ENCODE measurements at places on chromosomes 6 and 20. TPM values are rescaled to one million over a fixed set of nuclear protein-coding genes. Genes with fewer than 3 reads are reported as not detected.

Gene HBS1L
- total RNA-seq: 149 TPM

Gene PTGIS
- 31.3 TPM for total RNA-seq

Gene CD40
- 14.0 TPM for total RNA-seq

Gene ARMC12
- 1.0 TPM for total RNA-seq

Gene UCKL1
- total RNA-seq: 10.8 TPM

Gene KCNB1
- 0.97 TPM for total RNA-seq

Gene PACSIN1
- total RNA-seq: 0.41 TPM

Gene NOX3
- total RNA-seq: not detected

Gene RFX6
- total RNA-seq: not detected

Gene TRAPPC3L
- not detected for total RNA-seq

Gene RCAN2
- total RNA-seq: 6.7 TPM

DNA sequence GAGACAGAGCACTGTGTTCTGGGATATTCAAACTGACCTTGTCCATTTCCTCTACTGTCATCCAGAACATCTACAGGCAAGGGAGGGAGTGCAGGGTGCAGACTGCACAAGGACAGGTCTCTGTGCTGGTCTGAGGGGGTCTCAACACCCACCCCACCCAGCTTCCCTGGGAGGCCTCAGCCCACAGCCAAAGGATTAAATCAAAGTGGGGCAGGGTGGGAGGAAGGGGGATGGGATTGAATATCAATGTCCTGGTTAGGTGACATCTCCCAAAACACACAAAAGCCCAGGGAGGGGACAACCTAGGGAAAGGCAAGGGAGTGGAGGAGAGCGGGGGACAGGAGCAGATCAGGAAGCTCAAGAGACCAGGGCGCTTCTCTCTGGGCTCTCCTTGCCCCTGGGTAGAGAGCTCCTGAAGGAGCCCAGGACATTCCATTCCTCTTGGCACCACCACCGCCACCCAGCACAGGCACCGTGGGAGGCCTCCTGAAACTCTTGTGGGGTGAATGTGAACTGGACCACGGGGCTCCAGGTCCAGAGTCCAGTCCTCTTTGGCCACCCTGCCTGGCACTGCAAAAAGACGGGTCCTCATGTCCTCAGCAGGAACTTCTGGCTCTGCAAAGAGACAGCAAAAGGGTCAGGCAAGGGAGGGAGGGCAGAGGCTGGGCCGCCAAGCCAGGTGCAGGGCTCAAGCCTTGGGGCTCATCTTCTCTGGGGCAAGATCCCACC, 73.9 kb downstream of the JPH2 start:
- DNase-seq: no peak

GRCh38 chr6:145147981-145148749, 587.2 kb downstream of the EPM2A start:
- no peak for DNase-seq

- no peak for DNase-seq
These were observed 4.2 kb upstream of the ZDHHC14 start for GRCh38 chr6:157376706-157377230.

GRCh38 chr6:135281227-135281626, 100.1 kb downstream of the MYB start:
- no peak for DNase-seq

- DNase-seq: no peak
These were observed 124.8 kb downstream of the AHI1 start for GRCh38 chr6:135372758-135373157.

DNA sequence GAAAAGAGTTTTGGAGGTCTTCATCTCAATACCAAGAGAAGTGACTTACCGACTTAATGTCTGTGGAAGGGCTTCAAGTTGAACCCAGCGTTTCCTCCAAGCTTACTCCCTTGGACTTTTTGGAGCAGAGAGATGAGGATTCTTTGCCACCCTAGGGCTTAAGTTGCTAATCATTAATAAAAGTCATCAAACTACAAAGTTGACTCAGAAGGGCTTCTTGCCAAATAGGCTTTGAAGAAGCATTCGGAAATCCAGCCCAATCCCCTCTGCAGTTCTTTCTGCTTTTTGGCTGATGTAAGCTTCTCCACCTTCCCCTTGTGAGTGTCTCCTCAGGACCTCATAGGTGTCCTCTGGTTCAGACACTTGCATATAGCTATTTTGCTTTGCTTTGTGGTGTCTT, at the start of gene SLC17A3:
SLC17A3 (minus strand) TSS at position 126 of the 400 bp plus-strand sequence. CDS start 5,856 bp downstream, outside the sequence.
- DNase-seq: no peak

GRCh38 chr6:158706369-158706982, 56.6 kb downstream of the SYTL3 start:
- peak; percentile 46 for DNase-seq

DNA sequence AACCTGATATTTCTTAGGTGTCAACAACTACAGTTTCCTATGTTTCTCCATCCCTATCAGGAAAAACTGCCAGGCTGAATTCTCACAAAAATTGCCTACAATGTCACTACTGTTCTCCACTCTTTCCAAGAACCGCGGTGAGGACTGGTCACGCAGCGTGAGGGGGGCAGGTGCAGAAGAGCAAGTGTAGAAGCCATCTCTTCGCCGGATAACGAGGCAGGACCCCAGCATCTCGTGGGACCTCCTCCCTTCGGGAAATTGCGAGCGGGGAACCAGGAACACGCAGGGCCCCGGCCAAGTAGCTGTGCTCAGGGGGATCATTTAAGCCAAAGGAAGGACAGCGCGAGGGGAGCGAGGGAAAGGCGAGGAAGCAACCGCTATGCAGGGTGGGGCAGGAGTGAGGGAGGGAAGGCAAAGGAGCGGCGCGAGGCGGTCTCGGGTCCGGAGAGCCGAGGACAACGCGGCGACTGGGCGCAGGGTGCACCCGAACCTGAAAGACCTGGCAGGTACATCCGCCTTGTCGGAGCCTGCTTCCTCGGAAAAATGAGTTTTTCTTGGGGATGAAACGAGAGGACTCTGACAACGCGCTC, 559 bp downstream of the APMAP start:
- DNase-seq: peak; percentile 53

DNA sequence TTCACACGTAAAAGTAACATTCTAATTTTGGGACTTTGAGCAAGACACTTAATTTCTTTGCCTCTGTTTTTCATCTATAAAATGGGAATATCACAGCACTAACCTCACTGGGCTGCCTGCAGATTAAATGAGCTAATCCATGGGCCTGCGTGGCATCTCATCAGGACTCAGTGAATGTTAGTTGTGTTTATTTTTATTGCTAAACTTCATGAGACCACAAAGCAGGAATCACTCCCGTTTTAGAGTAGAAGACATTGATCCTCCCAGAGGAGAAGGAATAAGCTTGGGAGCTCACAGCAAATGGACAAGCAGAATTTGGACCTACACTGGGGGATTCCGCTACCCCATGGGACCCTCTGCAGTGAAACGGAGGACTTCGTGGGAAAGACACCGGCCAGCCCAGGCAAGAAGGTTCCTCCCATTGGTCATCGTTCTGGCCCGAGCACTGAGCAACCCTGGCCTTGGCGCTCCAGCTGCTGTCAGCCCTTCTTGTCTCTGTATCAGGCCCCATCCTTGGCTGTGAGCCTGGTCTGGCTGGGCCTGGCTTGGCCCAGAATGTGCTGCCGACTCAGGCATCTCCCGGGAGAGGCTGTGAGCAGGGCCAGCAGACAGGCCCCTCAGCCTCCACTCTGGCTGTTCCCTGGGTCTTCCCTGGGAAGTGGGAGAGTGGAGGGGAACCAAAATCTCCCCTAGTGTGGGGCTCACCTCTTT, 79.8 kb downstream of the NFATC2 start:
- no peak for DNase-seq

DNA sequence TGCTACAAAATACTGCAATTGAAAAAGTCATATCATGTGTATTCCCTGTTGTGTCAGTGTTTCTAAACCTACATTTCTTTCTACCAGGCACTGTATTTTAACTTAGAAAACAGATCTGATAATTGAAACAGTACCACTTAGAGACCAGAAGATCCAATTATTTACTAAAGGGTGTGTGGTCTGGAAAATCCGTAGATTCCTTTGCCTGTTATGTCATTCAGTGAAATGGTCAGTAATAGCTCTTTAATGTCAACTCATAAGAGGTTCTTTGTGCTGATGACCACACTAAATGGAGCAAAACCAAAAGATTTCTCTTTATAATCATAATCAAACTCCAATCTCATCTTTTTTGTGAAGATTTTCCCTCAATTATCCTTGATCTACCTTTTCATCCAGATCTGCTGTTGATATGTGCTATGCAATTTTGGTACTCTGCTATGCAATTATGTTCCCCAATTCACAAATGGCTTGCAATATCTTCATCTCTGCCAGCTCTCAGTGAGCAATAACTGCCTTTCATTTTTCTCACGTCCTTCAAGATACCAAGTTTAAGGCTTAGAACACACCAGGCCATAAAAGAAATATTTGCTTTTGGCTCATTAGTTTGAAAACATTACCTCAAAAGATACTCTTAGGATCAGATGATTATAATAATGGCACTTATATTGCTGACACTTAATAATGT, 165.5 kb downstream of the MOXD1 start:
- DNase-seq: no peak

GRCh38 chr6:7390226-7390878, 744 bp downstream of the RIOK1 start:
- DNase-seq: no peak

- DNase-seq: no peak
These were observed 13.7 kb upstream of the PRDM13 start for GRCh38 chr6:99592900-99593299.

GRCh38 chr6:31121131-31121790, 1.0 kb upstream of the CDSN start:
- DNase-seq: no peak

GRCh38 chr20:47086316-47086715, 191.7 kb downstream of the EYA2 start:
- no peak for DNase-seq

- DNase-seq: no peak
These were observed 17.5 kb upstream of the ZBTB2 start for GRCh38 chr6:151408858-151409257.

DNA sequence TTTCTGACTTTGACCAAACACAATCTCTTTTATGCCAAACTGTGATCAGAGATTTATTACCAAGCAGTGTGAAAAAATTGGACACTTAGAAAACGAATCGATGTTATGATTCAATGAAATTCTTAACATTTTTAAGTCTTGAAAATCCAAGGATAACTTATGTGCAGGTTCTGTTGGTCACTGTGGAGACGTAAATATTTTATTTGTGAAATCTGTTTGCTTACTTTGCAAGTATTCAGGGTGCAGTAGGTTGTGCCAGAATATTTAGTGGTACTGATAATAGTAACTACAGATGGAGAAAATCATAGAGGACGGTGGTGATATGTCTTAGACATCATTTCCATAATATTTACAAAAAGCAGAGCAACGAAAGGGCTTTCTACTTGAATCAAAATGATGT, 97.3 kb downstream of the BMP2 start:
- no peak for DNase-seq

GRCh38 chr6:81997090-81997926, 244.8 kb upstream of the TENT5A start:
- DNase-seq: no peak

GRCh38 chr6:45302832-45303231, 25.3 kb upstream of the RUNX2 start:
- DNase-seq: no peak

- no peak for DNase-seq
These were observed 85.5 kb downstream of the KHDC1L start for GRCh38 chr6:73139681-73140383.

DNA sequence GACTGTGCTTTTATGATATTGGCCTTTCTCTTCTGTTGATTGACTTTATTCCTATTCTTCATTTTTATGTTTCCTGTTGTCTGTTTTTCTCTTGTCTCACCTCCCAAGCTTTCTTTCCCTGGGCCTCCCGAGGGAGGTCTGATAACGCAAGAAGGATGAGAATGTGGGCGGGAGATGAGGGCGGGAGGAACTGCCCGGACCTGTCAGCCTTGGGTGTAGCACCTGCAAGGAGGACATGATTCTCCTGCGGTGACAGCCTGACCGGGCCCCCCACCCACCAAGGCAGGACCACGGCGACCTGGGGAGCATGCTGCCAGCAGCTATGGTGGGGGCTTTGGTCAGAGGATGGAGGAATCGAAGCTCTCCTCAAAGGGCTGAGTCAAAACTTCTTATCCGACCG, 86.9 kb downstream of the PLEKHG1 start:
- no peak for DNase-seq

Data from neural progenitor cell (in vitro differentiated cells).